Renal cortical epithelial cell (primary cell): ENCODE measurements at places on chromosomes 2 and 18.

DNA sequence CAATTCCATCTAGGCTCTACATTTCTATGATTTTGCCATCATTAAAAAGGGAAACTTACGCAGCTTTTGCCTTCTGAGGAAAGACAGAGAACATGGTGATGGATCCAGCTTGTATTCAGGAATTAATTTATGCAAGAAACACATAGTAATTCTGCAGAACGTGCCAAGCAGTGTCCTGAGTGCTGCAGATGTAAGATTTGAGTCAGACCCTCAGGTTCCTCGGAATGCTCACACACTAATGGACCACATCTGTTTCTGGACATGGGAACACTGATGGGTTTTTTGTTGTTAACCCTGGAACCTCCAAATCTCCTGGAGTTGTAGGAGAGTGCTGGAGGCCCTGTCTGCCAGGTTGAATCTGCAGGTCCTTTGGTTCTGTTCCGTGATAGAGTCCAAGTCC, 132.9 kb downstream of the SETBP1 start:
- no peak for DNase-seq

GRCh38 chr2:119565481-119565880, 21.2 kb downstream of the CFAP221 start:
- no peak for DNase-seq

DNA sequence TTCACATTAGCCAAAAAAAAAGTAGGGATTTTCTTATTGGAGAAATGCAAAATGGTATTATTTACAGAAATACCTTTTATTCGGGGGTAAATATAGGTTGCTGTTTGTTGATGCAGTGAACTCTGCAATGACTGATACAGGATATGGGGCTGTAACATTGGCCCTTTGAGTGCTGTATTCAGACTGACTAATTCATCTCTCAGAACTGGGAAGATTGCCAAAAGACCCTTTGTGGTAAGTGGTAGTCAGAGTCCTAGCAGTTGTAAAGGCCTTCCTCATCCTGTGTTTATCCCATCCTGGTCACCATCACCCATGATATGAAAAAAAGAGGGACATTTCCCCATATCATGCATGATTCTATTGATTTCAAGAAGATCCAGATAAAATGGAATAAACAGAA, 14.0 kb upstream of the DCC start:
- DNase-seq: peak; percentile 18

DNA sequence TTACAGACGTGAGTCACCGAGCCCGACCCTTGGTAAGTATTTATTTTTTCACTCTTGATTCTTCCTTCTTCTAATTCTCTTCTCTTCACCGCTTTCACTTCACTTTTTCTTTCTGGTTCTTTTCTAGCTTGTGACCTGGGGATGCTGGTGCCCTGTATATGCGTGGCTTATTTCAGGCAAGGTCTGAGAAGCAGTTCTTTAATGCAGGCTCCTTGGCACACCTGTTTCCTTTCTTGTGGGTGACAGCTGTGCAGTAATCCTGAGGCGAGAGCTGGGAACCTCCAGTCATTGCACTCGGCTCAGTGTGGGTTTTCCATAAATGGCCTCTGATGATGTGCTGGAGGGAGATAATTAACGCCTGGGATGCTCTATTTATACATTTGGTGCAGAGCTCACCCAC, 193.8 kb downstream of the TSN start:
- DNase-seq: no peak

GRCh38 chr2:146541896-146542295, 1302.9 kb upstream of the ACVR2A start:
- no peak for DNase-seq

DNA sequence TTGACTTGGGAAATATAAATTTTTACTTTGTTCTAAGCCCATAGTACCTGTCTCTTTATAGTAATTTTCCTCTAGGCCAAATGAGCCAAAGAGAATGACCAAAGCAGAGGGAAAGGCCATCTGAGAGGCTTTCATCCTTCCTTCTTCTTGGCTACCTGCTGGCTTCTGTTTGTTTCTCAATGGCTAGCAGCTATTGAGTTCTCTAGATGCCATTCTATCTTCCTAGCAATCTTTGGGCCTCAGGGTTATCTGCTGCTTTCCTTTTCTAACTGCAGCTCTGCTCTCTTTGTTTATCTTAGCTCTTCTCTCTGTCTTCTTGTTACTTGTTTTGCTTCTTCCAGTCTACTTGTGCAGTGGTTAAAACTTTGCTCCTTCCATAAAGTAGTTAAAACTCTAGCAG, 601.1 kb upstream of the NRXN1 start:
- DNase-seq: no peak

GRCh38 chr2:64035072-64035942, 16.1 kb upstream of the VPS54 start:
- DNase-seq: no peak

GRCh38 chr18:8197499-8197898, 411.7 kb upstream of the RAB12 start:
- no peak for DNase-seq

DNA sequence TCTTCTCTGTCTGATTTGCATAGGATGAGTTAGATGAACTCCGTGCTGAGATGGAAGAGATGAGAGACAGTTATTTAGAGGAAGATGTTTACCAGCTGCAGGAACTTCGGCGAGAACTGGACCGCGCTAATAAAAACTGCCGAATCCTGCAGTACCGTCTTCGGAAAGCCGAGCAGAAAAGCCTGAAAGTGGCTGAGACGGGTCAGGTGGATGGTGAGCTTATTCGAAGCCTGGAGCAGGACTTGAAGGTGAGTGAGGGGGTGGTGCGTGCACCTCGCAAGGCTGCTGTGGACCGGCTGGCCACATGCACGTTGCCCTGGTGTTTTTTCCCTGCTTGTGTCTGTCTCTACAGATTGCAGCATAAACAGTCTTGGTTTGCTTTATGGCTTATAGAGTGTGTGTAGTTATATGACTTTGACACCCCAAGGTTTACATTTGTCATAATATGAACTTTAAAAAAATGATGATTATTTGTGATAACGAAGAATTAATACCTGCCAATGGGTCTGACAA, 13.1 kb downstream of the MTCL1 start:
- no peak for DNase-seq

GRCh38 chr2:158664987-158665386, 130.1 kb upstream of the DAPL1 start:
- DNase-seq: no peak

- DNase-seq: no peak
Measured at GRCh38 chr18:4130734-4131719, 324.1 kb downstream of the DLGAP1 start.

DNA sequence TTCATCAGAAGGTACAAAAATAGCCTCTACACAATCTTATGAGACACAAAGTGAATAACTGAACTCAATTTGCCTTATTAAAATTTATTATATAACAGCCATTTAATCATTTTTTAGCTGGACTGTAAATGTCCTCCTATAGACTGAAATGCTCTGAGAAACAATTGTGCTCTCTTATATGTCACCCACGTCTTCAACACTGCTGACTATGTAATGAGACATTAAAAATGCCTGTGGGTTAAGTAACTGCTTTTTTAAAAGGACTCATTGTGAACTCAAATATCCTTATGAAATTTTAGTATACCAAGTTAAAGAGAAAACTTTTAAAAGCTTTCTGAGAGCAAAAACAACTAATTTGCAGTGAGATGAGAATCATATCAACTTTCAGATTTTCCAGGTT, 10.4 kb upstream of the GALNT1 start:
- DNase-seq: no peak

DNA sequence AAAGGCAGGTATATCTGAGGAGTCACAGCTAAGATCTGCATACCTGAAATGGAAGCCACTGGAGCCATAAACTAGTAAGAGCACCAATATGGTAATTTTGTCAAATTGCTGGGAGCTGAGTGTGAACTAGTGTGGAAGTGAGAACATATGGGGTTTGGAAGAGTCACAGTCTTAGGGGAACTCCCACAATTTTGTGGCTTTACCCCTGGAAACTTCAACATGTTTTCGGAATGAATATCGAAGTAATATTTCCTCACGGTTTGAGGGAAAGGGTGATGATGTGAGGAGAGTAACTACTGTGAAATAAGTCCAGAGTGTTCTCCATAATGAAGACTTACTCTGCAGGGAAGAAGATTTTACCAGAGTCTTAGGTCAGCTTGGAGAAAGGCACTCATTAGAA, 565.9 kb downstream of the RIT2 start:
- DNase-seq: no peak

DNA sequence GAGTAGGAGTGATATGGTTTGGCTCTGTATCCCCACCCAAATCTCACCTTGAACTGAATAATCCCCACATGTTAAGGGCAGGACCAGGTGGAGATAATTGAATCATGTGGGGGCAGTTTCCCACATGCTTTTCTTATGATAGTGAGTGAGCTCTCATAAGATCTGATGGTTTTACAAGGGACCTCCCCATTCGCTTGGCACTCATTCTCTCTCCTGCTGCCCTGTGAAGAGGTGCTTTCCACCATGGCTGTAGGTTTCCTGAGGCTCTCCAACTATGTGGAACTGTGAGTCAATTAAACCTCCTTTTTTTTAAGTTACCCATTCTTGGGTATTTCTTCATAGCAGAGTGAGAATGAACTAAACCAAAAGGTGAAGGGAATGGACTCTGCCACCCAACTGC, 207.5 kb downstream of the LOXHD1 start:
- DNase-seq: peak; percentile 5

- DNase-seq: peak; percentile 63
Measured at GRCh38 chr2:7736646-7737305, 819.6 kb downstream of the RNF144A start.

DNA sequence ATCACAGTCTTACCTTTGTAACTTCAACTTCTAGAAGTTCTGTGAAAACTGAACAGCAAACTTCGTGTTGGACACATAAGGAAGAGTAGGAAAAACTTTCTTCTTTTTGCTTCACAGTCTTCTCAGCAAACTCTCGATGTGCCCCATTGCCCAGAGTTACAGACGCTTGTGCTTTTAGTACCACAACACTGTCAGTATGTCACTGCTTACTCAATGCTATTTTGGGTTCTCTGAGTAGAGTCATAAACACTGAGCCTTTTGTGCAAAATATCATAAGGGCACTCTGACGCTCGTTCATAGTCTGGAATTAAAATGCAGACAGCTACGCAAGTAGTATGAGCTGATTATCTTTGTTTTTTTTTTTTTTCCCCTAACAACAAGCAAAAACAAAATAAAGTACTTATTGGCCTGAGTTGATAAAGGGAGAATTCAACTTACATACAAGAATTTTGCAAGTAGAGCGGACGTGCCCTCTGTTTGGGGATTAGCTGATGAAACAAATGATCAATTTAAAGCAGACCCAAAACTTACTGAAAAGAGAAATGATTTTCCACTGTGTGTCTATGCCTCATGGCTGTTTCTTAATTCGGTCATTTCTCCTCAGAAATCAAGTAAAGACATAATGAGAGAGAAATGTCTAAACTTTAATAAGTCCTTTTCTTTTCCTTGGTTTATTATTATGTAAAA, at the start of gene CDH19:
Gene CDH19, minus strand, starts transcription at position 150 of the 687 bp plus-strand sequence. CDS start 31,886 bp downstream, outside the sequence.
- DNase-seq: no peak

DNA sequence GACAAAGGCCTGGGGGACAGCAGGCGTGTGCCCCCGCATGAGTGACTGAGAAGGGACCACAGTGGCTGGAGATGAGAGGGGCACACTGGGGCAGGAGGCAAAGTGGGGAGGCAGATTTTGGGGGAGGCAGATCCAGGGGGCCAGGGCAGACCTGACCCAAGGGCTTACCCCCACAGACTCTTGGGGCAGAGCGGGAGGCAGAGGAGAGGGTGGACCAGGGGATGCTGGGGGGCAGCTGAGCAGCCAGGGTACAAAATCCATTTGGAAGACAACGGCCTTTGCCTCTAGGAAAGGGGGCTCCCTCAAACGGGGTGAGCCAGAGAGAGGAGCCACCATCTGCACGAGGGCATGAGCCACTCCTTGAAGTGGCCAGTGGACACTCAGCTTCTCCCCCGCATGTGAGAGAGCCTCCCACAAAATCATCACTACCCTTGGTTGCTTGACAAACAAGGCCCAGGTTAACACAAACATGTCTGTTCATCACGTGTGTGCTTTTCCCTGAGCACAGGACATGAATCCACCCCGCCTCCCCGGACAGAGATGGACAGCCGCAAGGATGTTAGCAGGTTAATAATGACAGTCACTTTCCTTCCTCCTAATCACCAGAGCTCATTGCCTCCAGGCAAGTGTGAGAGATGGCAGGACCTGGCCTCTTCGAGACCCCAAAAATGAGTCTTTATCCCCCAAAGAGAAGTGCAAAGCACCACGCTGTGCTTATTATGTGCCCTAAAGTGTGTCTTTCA, 72.0 kb upstream of the RAB6C start:
- DNase-seq: no peak

DNA sequence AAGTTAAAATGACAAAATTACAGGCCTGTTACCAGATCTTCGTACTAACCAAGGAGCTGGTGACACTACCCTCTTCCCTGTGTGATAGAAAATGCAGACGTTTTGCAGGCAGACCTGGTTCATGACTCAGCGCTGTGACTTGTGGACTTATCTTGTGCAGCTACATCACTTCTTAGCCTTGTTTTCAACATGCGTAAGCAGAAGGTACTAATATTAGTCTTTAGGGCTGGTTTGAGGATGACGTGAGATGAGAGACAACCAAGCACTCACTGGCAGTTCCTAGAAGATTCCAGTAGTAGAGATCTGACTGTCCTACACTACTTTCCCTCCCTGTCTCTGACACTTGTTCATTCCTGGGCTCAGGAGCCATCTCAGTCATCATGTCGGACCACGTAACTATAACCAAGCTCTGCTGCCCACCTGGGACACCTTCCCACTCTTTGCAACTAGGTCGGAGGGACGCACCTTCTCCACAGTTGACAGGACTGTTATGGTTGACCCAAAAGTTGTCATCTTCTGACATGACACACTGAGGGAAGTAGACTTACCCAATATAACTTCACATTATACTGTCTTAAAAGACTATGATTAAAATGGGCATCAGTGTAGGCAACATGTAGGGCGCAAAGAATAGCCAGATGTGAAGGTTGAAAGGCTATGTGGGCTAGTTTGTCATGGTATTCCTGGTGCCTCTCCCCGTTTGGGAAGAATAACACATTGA, 64.8 kb downstream of the TNFRSF11A start:
- no peak for DNase-seq

- DNase-seq: peak; percentile 2
Measured at GRCh38 chr18:44080054-44080453, 600.6 kb upstream of the SETBP1 start.

- DNase-seq: no peak
Measured at GRCh38 chr2:123438675-123439074, 586.4 kb upstream of the CNTNAP5 start.

DNA sequence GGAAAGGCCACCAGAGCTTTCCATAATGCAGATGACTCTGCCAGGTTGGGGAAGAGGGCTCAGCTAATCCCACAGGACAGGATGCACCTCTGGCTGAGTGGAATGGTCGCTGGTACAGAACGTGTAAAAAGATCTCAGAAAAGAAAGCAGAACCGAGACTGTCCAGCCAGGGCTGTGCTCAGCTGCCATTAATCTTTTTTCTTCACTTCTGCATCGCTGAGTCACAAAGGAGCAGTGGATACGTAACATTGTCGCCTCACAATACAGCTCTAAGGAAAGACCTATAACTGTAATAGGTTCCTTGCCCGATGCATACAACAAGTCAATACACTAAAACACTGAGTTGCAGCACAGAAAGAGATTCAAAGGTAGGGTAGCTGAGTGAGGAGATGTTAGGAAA, 354.2 kb downstream of the EN1 start:
- DNase-seq: no peak

GRCh38 chr18:26133652-26134051, at the start of gene PSMA8:
Gene PSMA8, plus strand, starts transcription at chr18:26133869. Its CDS starts 97 bp downstream, at chr18:26133966.
- no peak for DNase-seq
